Gastroesophageal sphincter (tissue), 4 donors: ENCODE measurements at places on chromosomes 11 and 22.
A peak's percentile ranks its signal among the peaks of the same experiment; 100 is the strongest.

GRCh38 chr22:21972293-21972779, 10.3 kb downstream of the TOP3B start:
- ATAC-seq, result no peak

DNA sequence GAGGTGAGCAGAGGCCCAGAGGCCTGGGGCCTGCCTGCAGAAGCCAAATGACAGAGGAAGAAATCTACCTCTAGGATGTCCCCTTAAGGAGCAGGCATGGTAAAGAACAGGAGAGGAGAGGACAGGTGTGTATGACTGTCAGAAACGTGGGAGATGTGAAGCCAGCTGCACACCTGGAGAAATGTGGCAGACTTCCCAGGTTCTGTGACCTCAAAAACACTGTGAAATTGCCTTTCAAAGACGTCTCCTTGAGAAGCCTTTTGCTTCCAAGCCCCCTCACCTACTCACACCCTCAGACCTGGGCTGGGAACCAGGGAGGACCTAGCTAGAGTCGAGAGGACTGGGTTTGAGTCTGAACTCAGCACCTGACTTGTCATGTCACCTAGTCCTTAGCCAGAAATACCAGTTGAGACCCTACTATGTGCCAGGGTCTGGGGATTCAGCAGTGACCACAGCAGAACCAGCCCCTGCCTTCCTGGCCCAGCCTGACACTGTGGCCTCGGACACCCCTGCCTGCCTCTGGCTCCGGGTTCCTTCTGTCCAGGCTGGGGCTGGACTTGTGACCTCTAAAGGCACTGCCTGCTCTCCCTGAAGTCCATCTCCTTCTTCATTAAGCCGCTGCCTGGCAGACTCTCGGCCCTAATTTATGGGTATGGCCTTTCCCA, 5.6 kb downstream of the TPBGL start:
- no peak for ATAC-seq

- peak; percentile 92 for ATAC-seq
Measured at GRCh38 chr11:34192481-34193401, 87.3 kb downstream of the NAT10 start.

- no peak for ATAC-seq
Measured at GRCh38 chr11:116895048-116895757, 57.8 kb upstream of the APOA1 start.

GRCh38 chr11:76459299-76459698, 14.5 kb downstream of the EMSY start:
- ATAC-seq, result no peak

- no peak for ATAC-seq
Measured at GRCh38 chr11:20060181-20060580, 100.1 kb downstream of the DBX1 start.

- ATAC-seq, result no peak
Measured at GRCh38 chr11:16363706-16364105, 7.4 kb upstream of the SOX6 start.

- ATAC-seq, result peak; percentile 19
Measured at GRCh38 chr22:17199003-17199731, 20.1 kb downstream of the ADA2 start.

- no peak for ATAC-seq
Measured at GRCh38 chr22:21064917-21065864, 19.4 kb downstream of the LRRC74B start.

- no peak for ATAC-seq
Measured at GRCh38 chr11:15095736-15096228, 18.9 kb upstream of the INSC start.

DNA sequence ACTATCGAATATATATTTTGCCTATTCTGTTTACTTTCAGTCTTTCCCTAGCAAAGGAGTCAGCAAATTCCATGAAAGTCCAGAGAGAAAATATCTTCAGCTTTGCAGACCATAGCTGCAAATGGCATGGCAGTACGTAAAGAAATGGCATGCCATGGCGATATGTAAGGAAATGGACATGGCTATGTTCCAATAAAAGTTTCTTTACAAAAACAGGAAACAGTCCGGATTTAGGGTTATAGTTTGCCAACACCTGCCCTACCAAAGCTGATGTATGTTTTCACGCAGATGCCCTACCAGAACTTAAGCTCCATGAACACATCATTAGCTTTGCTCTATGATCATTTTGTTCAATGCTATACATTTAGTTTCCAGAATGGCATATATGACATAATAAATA, 19.5 kb downstream of the KIAA0930 start:
- no peak for ATAC-seq

DNA sequence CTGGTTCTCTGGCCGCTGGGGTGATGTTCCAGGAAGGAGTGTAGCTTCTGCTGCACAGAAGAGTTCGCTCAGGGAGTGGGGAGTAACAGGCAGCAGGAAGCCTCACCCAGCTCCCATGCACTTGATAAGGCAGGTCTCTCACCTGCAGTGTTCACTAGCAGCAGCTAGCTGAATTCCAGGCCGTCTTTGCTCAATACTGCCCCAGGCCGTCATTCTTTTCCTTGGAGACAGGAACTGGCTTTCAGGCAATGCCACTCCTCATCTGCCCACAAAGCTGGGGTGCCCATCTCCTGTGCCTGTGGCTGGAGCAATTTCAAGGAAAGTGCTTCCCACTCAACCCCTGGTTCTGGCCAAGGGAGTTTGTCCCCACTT, 66.1 kb downstream of the ARHGAP42 start:
- ATAC-seq, result no peak

DNA sequence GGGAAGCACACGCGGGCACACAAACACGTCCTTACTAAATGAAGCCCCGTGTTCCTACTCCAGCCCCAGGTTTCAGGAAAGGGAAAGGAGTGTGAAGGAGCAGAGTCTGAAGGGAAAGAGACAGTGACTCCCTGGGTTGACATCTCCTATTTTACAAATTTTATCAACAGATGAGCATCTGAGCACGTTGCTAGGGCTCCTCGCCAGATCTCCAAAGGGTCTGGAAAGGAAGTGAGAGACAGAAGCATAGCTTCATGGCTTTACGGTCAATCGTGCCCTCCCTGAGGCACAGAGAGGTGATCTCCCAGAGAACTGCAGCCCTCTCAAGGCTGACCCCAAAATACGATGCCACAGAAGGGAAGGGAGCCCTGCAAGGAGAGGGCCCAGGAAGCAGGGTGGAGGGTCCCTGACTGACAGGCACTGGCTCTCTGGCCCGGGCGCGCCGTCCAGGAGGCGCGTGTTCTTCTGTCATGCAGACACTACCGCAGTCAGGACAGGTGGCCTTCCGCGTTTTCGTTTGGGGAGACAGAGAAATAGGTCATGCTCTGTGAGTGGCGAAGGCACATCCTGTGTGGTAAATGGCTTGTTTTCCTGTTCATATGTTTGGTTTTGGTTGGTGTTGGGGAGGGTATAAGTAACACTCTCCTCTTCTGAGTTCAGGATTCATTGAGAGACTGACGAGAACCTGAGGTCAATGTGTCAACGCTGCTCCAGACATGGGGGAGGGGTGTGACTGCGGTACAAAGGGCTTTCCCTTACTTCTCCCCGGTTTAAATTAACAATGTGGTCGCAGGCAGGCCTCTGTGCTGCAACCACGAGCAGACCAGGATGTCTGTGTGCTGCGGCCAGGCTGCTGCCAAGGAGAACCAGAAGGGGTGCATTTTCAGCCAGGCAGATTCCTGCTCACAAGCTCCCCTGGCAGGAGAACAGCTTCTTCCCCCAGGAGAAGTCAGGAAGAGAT, 813.3 kb downstream of the OPCML start:
- no peak for ATAC-seq

GRCh38 chr22:29998627-29999384, 81.5 kb upstream of the HORMAD2 start:
- no peak for ATAC-seq

- no peak for ATAC-seq
Measured at GRCh38 chr11:35066783-35067423, 72.1 kb upstream of the CD44 start.

- ATAC-seq, result no peak
Measured at GRCh38 chr22:17580441-17581031, 17.2 kb downstream of the SLC25A18 start.

DNA sequence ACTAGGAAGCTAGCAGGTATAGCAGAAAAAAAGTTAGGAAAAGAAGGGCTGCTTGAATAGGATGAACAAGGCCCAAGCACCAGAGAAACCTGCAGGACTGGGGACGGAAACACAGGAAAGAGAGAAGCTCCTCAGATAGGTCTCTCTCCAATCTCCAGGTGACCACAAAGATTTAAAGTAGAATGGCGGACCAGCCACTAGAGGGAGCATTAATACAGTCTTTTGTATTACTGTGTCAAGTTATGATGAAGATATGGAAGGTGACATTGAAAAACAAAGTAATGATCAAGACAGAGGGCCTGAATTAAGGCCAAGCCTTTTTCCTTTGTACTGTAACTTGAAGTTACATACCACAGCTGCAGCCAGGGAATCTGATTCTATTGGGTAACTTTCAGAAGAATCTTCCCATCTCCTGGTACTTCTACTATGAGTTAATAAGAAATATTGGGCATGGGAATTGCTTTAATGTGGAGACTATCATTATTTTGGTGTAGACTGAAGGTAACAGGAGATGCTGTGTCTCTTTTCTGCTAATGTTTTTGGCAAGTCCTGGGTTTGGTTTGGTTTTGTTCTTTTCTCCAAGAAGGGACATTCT, 33.8 kb downstream of the OR2AG2 start:
- ATAC-seq, result no peak

- no peak for ATAC-seq
Measured at GRCh38 chr11:16933756-16934603, 80.2 kb downstream of the PLEKHA7 start.

DNA sequence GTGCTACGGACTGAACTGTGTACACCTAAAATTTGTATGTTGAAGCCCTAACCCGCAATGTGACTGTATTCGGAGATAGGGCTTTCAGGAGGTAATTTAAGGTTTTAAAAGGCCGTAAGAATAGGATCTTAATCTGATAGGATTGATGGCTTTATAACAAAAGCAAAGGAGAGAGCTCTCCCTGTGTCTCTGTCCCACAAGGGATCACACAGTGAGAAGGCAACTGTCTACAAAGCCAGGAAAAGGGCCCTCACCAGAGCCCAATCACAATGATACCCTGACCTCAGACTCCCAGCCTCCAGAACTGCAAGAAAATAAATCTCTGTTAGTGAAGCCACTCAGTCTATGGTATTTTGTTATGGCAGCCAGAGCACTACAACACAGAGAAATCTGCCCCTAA, 208.7 kb upstream of the ZC3H12C start:
- ATAC-seq, result no peak

- no peak for ATAC-seq
Measured at GRCh38 chr22:38132794-38133193, 22.3 kb upstream of the BAIAP2L2 start.

DNA sequence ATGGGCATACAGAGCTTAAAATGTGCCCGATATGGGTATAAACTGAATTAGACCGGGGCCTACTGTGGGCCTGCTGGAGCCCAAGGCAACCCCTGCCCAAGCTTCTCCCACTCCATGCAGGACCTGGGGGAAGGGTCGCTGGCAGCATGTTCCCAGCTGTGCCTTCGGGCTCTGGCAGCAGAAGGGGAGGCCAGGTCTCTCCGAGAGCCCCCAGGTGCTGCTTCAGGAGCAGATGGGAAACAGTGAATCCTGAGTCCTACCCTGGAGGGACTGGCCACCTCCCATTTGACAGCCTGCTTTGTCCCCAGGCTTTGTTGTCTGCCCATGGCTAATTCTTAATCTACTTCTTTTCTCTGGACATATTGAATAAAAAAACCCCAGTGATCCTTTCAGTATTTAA, 315.6 kb upstream of the B3GAT1 start:
- ATAC-seq, result no peak

- no peak for ATAC-seq
Measured at GRCh38 chr22:44313385-44314006, 745 bp upstream of the SHISAL1 start.

- ATAC-seq, result no peak
Measured at GRCh38 chr11:10798330-10798928, 10.3 kb downstream of the EIF4G2 start.

- ATAC-seq, result no peak
Measured at GRCh38 chr11:23490557-23491235, 630.4 kb upstream of the CCDC179 start.

DNA sequence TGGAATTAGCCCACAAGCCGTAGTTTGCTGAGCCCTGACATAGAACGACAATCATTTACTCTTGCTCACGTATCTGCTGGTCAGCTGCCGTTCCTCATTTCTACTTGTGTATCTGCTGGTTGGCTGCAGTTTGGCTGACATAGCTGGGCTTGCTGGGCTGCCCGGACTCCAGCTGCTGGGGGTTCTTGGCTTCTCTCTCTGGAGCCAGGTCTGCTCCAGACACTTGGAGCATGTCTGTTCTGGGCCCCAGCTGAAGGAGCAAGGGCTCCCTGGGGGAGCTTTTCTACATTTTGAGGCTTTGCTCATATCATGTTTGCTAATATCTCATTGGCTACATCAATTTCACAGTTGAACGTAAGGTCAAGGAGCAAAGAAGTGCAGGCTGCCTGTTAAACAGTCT, 47.3 kb downstream of the PRDM11 start:
- no peak for ATAC-seq

GRCh38 chr11:65133724-65134123, 595 bp downstream of the SYVN1 start:
- no peak for ATAC-seq

- no peak for ATAC-seq
Measured at GRCh38 chr11:638631-639331, 1.7 kb downstream of the DRD4 start.

DNA sequence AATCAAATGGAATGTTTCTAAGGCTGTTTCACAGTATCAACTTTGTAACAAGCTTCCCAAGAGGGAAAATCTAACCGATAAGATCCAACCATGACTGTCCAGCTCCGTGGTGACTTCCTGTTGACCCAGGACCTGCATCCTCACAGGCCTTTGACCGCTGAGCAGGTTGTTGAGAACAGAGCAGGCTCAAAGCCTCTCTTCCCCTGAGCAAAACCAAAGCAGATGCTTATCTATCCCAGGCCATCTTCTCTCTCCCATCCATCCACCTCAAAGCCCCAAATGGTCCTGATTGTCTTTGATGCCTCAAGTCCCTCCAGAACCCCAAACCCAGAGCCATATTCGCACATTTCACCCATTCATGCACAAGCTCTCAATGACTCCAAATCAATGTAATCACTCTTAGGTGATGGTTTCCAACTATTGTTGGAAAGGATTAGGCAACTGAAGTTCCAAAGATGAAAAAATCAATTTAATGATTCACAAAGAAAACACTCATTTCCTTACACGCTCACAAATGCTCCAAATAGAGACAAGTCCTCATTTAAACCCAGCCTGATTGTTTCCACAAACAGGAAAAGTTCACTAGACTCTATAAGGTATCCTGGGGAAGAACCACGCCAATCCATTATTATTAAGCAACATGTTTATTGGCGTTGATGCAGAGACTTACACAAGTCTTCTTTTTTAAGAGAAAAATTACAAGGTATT, 48.7 kb downstream of the C11orf58 start:
- no peak for ATAC-seq

DNA sequence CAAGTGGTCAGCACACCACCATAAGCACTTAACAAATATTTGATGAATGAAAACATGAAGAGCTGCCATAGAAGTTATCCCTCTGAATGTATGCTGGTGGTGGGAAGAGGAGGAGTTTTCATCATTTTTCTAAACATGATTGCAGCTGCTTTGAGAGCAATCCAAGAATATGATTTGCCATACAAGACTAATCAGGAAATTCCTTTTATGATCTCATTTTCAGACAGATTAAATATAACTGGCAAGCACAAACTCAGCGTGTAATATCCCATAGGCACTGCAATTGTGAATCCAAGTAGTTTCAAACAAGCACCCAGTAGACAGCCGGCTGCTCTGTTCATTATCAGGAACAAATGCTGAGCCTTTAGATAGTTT, 505.7 kb upstream of the LUZP2 start:
- ATAC-seq, result no peak

- no peak for ATAC-seq
Measured at GRCh38 chr22:22700631-22701030, 56.2 kb downstream of the GGTLC2 start.

- no peak for ATAC-seq
Measured at GRCh38 chr11:30420233-30420787, 97.4 kb downstream of the ARL14EP start.
